Stimulated activated CD4-positive, alpha-beta T cell treated with anti-CD3 and anti-CD28 coated beads, TNF-alpha, amount 100 ng/mL, for 4 hours (primary cell): ENCODE measurements at places on chromosomes 7 and 10.

GRCh38 chr10:102815790-102816549 lies 21.2 kb downstream of the CYP17A1 start:
- DNase-seq, result no peak

- no peak for DNase-seq
These were observed 3.5 kb upstream of the NACAD start for GRCh38 chr7:45092100-45092930.

DNA sequence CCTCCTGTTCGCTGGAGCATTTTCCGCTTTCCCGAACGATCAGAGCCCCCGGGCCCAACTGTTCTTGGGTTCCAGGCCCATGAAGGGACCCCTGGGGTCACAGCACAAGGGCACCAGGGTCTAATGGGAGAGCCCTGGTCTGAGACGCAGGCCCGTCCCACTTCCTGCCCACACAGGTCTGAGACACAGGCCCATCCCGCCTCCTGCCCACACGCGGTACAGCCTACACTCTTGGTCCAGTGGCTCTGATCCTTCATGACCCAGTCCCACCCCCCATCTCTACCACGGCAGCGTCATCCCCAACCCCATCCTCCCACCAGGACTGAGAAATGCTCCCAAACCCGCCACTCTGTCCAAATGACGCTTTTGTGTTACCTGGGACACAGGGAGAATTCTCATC lies 38.7 kb upstream of the SAMD8 start:
- no peak for DNase-seq

GRCh38 chr10:119723161-119723560 lies 2.7 kb upstream of the INPP5F start:
- DNase-seq, result no peak

- DNase-seq, result no peak
These were observed 43.1 kb downstream of the CARD11 start for GRCh38 chr7:3000566-3000965.

DNA sequence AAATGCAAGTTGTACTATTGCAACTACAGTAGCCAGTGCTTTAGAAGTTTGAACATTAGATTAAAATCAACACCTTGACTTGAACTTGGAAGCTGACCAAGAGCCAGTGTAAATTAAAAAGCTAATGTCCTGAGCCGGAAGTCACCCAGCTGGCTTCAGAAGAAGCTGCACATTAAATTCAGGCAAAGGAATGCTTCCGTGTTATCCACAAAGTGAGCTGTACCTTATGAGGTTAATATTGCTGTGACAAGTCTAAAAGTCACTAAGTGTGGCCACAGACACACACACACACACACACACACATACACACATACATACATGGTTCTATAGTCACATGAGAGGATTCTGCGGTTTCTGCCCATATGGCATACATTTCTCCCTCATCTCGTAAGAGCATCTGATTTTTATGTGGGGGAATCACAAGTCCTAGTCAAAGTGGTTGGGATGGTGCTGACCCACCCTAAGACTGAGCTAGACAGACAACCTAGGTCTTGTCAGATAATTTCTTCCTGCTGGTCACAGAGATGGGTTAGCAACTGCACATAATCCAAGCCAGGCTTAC lies 612.9 kb downstream of the SORCS1 start:
- no peak for DNase-seq

DNA sequence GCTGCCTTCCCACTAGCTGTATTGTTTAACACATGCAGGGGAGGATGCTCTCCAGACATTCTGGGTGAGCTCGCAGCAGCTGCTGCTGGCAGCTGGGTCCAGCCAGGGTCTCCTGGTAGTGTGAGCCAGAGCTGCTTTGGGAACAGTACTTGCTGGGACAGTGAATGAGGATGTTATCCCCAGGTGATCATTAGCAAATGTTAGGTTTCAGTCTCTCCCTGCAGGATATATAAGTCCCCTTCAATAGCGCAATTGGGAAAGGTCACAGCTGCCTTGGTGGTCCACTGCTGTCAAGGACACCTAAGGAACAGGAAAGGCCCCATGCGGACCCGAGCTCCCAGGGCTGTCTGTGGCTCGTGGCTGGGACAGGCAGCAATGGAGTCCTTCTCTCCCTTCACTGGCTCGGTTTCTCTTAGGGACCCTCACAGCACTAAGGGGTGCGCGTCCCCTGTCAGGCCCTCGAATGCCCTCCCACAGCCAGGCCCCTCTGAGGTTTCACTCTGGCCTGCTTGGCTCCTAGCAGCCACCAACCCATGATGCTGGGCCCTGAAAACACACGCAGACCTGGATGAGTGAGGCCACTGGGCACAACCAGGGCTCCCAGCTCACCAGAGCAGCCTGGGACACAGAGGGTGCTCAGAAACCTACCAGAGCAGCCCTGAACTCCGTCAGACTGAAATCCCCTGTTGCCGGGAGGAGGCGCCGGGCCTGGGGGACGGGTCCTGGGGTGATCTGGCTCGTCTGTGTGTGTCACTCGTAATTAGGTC lies 173.0 kb upstream of the LANCL2 start:
- no peak for DNase-seq

- no peak for DNase-seq
These were observed 8.8 kb downstream of the AGK start for GRCh38 chr7:141559961-141560360.

- DNase-seq, result no peak
These were observed 169.5 kb upstream of the SVIL start for GRCh38 chr10:29804025-29804852.

DNA sequence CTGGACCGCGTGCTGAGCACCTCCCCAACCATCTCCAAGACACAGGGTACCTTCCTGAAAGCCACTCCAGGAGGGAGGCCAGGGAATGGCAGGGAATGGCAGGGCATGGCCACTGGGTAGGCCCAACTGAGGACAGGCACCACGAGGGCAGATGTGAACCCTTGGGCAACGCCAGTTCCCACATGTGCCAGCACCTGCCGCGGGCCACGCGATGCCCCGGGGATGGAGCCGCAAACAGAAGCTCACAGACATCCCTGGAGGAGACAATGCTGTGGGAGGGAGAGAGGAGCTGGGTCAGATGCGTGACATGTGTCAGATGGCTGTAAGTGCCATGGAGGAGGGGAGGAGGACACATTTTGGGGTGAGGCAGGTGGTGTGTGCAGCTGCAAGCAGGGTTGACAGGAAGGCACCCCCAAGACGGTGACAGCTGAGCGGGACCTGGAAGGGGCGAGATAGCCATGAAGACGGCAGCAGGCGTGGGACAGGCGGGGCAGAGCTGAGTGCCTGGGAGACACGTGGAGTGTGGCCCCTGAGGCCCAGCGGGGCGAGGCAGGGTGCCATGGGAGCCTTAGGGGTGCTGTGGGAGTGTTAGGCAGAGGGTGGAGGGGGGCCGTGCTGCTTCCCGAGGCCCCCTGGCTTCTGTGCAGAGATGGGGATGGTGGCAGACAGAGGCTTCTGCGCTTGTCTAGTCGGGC lies 27.7 kb downstream of the IQCE start:
- DNase-seq, result no peak

- peak; percentile 9 for DNase-seq
These were observed 78.8 kb downstream of the INPP5A start for GRCh38 chr10:132616170-132616995.

DNA sequence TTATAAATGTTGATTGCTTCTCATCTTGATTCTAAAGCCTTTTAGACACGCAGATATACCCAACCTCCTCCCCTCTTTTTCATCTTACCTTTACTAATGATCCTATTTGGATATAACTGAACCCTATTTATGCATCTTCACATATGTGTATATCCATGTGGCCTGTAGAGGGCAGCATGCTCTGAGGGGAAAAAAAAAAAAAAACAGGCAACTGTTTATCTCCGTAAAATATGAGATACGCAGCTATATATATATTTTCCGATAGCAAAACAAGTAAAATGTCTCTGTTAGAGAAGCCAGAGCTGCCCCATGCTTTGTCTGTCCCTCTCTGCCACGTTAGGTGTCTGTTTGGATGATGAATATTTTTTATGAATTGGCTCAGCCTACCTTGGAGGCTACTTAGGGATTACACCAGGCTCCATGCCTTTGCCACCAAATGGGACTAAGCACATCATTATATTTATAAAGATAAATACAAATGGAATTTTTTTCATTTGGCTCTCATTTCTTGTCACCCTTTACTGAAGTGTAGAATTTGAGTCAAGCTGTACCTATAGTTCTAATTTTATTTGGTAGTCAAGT lies 174.8 kb upstream of the FZD1 start:
- DNase-seq, result no peak

DNA sequence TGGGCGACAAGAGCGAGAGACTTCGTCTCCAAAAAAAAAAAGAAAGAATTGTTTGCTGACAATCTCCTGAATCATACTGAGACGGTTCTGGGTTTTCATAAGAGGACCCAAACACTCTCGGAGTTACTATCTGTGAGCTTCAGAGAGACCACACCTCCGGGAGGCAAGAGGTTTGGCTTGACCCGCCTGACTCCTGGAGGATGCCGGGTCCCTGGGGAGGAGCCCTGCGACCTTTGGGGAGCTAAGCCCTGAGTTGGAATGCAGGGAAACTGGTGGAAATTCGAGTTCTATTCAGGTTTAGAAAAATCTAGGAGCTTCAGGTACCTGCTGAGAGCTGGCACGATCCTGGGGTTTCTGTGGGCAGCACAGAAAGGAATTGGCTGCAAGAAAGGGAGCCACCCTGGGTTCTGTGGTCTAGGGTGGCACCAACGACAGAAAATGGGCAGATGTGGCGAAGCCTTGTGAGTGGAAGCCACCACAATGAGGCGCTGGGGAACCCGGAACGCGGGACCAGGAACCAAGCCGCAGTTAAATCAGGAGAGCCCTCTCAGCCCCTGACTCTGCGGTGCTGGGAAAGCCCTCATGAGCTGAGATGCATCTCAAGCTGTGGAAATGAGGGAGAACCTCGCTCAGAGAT lies 21.9 kb upstream of the GATAD1 start:
- no peak for DNase-seq

- no peak for DNase-seq
These were observed 147.1 kb downstream of the RGS10 start for GRCh38 chr10:119395280-119396007.

GRCh38 chr10:102406815-102407214 lies 11.3 kb downstream of the NFKB2 start:
- DNase-seq, result no peak

DNA sequence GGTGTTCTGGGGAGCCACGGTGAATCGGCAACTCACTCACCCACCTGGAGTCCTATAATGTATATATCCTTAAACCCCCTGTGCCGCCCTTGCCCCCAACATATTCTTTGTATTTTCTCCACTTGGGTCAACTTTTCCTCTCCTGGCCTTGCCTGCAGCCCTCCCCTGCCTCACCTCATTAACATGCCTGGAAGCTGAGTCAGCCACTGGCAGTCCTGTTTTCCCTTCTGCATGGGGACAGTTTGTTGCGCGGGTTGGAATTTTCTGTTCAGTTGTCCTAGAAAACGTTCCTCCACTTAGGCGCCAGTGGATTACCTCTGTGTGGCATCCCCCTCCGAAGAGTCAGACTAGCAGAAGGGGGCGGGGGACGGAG lies 97.4 kb downstream of the C10orf105 start:
- no peak for DNase-seq

- no peak for DNase-seq
These were observed 245.9 kb downstream of the SKAP2 start for GRCh38 chr7:26618449-26618848.

GRCh38 chr7:123472750-123473445 lies 61.5 kb downstream of the IQUB start:
- DNase-seq, result no peak

DNA sequence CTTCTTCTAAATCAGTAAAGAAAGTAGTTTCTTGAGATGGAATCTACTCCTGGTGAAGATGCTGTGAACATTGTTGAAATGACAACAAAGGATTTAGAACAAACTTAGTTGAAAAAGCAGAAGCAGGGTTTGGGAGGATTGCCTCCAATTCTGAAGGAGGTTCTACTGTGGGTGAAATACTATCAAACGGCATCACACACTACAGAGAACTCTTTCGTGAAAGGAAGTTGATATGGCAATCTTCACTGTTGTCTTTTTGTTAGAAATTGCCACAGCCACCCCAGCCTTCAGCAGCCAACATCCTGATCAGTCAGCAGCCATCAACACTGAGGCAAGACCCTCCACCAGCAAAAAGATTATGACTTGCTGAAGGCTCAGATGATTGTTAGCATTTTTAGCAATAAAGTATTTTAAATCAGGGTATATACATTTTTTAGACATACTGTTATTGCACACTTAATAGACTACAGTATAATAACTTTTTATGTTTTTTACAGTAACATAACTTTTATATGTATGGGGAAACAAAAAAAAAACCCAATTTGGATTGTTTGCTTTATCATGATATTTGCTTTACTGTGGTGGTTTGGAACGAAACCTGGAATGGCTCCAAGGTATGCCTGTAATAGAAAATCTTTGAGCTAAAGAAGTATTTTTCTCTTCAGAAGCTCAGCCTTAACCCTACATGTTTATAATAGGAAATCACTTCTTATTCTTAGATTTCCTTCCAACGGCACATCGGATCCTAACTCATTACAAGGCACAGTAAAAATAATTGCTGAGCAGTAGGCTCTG lies 257.3 kb downstream of the LRMDA start:
- DNase-seq, result no peak

- no peak for DNase-seq
These were observed 40.8 kb downstream of the TAS2R41 start for GRCh38 chr7:143518521-143518920.

GRCh38 chr10:32046151-32046550 lies 10.1 kb downstream of the KIF5B start:
- DNase-seq, result no peak

DNA sequence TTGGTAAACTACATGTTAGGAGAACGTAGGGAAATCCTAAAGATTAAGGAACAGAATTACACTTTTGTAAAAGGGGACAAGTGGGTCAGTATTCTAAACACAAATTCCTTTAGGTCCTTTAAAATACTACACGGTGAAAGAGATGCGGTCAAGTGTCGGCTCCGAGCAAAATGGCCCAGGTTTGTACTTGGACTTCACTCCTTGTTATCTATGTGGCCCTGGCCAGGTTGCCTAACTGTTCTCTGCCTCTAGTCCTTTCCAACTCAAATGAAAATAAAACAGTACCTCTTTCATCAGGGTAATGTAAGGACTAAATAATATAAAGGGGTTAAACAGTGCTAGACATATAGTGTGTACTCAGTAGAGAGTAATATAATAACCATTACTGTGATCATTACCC lies 344.8 kb downstream of the PARD3 start:
- DNase-seq, result no peak

DNA sequence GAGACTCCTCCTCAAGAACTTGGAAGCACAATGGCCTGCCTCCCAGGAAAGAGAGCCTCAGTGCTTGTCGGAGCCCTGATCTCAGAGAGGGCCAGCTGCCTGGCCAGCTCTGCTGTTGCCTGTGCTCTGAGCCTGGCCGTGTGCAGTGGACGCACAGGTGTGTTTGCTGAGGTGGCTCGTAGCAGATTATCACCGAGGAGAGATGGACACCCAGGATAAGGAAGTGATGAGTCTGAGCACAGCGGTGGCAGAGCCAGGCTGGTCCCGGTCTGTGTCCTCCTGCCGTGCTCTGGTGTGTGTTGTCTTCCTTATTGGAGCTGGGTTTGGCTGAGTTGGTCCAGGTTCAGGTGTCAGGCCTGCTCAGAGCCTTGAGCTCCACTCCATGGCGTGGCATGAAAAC lies 208.5 kb downstream of the EBF3 start:
- DNase-seq, result no peak

GRCh38 chr10:62916141-62916603 lies 100.0 kb upstream of the EGR2 start:
- DNase-seq, result no peak

GRCh38 chr7:55100544-55101327 lies 81.9 kb downstream of the EGFR start:
- DNase-seq, result no peak
